Stimulated activated CD8-positive, alpha-beta memory T cell treated with anti-CD3 and anti-CD28 coated beads, Interleukin-12 subunit alpha, Interleukin-12 subunit beta, amount 100 ng/mL, for 4 hours (primary cell): ENCODE measurements at places on chromosomes 6 and 20.

GRCh38 chr6:82277686-82278085, 30.1 kb upstream of the IBTK start:
- DNase-seq: no peak

DNA sequence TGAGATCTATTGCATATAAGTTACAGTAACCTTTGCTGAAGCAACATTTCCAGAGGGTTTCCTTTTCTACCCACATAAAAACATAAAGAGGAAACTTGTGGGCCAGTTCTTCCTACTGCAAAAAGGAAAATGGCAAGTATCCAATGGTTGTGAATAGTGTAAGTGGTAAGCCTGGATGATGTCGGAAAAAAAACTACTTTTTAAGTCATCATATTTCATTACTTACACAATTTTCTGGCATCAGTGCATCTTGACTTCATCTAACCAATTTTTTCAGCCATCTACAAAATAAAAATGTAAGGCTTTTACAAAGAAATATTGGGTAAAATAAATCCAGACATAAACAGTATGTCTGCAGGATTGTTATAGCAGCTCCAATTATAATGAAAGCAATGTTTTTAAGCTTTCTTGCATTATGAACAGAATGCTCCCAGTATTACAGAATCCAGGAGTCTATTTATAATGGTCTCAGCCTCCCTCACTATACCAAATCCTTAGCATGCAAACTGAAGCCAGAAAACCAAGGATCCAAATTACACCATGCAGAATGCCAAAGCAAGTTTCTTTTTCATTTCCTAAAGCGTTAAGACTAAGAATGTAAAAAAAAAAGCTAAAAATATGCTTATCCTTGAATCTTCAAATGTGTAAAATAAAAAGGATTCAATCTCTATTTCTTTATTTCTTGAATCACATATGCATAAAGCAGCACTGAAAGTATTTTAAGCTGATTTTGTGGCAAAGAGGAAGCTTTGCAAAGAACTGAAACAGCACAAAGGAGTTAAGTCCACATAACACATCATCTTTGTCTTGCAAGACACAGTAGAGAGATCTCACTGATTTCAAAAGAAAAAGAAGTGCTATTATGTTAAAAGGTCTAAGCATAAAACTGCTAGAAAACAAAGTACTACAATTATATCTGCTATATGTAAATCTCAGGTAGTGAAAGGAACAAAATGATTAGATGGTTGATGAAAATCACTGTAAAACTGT, 126.8 kb upstream of the HMGCLL1 start:
- DNase-seq: no peak

DNA sequence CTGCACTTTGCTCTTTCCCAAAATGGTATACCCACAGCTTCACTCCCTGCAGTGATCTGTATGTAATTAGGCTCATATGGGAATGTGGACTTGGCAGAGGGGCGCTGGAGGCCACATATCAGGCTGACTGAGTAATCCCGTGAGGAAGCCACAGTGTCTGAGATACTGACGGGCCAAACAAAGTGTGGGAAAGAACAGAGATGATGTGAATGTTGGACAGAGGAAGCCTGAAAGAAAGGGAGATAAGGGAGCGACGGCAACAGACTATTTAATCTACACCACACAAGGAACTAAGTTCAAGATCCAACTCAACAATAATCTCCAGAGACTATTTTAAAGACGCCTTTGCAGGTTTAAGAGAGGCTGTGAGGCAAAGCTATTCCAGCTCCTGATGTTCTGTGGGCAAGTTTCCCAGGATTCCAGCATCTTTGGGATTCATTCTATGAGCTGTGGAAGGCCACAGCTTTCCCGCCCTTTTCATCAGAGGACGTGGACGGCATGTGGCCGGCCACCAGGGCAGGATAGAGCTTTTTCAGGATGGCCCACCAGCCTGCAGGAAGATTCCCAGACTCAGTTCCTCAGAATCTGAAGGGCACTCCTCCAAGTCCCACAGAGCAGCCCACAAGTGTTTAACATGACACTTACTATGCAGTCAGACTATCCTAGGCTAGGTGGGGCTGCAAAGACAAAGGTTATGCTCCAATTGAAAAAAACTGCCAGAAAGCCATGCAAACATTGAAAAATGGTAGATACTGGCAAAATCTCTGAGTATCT, 237.5 kb downstream of the ATXN1 start:
- DNase-seq: no peak

DNA sequence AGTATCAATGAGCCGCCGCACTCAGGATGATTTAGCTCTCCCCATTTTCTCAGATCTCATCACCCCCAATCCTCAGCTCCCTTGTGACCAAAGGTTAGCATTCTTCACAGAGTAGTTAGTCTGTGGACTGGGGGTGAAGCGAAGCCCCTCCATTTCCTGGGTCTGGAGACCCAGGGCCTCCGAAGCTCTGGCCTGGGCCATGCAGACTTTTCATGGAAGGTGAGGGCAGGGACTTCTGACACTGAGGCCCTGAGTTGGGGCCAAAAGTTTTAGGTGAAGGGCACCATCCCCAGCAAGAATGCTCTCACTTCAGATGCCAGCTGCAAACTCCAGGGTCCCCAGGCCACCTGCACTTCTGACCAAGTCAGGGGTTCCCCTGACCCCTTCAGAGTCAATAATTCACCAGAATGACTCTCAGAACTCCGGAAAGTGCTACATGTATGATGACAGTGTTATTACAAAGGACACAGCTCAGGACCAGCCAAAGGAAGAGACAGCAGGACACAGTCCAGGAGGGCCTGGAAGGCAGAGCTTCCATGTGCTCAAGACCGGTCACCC, 65.7 kb upstream of the DUSP22 start:
- DNase-seq: no peak

DNA sequence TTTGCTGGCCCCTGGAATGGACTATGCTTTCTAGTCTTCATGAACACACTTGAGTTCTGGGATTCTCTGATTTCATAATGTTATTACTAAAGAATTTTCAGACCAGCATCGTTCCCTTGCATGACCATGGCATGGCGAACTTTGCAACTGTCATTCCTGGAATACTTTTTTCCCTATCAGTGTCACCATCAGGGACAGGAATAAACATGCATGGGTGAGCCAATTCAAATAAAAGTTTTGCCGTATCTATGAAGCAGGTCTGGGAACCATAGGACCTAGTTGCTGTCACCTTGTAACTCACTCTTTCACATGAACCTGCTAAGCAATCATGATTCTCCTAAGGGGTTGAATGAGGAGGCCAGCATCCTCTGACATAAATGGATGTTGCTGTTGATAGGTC, 68.2 kb upstream of the AGPAT4 start:
- DNase-seq: no peak

DNA sequence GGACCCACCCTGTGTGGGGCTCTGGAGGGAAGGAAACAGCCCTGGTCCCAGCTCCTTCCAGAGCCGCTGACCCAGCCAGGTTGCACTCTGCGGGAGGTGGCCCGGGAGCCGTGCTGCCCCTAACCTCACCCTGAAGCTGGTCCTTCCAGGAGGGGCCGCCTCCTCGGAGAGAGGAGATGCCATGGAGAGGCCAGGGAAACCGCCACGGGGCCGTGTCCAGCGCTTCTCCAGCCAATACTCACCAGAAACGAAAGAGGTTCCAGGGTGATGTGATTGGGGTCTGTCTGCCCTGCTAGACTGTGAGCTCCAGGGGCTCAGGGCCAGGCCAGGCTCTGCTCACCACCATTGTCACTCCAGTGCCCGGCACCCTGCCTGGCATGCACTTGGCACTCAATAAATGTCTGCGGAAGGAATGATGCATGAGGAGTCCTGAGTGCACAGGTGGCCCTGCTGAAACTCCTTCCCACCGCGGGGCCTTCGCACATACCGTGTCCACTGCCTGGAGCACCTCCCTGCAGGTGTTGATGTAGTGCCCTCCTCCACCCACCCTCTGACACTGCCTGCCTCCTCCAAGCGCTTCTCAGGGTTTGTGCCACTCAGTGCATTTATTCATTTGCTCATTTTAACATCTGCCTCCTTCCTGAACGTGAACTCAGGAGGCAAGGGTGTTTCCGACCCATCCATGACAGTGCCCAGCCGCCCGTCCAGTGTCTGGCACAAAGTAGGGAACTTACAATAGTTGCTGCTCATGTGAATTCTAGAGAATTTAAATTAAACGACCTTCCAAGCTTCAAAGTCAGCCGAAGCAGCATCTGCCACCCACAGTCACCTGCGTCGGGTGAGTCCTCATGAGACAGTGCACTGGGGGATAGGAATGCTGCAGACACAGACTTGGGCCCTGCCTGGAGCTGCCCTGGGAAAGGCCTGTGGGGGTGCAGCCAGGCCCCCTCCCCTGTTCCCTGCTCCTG, 30.3 kb downstream of the RBM38 start:
- no peak for DNase-seq

DNA sequence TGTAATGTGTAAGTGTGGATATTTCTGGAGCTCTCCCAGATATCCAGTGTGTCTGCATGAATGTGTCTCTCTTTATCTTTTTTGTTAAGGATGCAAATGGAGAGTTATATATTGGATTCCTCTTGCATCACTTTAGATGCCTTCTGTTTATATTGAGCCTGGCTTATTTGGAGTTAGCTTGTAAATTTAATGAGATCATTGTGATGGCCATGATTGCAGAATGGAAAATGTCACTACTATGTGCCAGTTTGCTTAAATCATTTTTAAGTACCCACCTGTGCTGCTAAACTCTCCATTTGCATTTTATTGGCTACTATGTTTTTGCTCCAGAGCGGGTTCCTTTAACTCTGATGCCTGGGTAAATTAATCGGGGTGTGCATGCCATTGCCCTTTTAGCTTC, 334.8 kb downstream of the UTRN start:
- DNase-seq: no peak

GRCh38 chr6:105785066-105785811, 300.9 kb upstream of the PRDM1 start:
- DNase-seq: no peak

GRCh38 chr6:30615219-30615957, 1.7 kb downstream of the PPP1R10 start:
- DNase-seq: no peak

GRCh38 chr20:17138237-17138636, 88.6 kb upstream of the PCSK2 start:
- DNase-seq: no peak

- no peak for DNase-seq
Observed at GRCh38 chr20:35702824-35703695, 3.9 kb downstream of the ROMO1 start.

GRCh38 chr20:64116541-64117431, 9.4 kb upstream of the NPBWR2 start:
- DNase-seq: no peak

- no peak for DNase-seq
Observed at GRCh38 chr20:3105256-3106137, 21.0 kb upstream of the AVP start.

- no peak for DNase-seq
Observed at GRCh38 chr6:9007027-9007426, 571.7 kb upstream of the SLC35B3 start.

- DNase-seq: no peak
Observed at GRCh38 chr6:154071711-154072110, 32.7 kb downstream of the OPRM1 start.

DNA sequence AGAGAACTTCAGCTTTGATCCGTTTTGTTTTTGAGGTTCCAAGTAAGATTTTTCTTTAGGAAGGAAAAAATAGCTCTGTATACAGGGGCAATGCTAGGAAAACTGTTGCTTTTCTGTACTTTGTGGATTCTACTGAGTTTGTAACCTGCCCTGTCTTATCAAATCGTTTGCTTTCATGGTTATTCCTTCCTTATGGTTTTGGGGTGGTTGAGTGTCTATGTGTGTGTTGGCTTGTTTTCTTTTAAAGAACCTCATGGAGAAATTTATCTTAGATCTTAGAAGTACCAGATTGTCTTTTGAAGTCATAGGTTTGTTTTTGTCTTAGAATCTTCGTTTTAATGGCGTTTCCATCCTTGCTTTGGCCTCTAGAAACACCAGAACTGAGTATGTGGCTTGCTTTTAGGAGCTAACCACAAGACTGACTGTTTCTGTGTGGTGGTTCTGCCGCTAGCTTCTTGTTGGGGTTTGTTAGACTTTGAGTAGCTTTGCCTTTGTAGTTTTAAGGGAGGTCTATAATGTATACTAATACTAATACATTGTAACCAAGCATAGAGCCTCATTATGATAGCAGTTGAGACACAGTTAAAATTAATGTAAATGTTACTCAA, 86.8 kb downstream of the RPP40 start:
- no peak for DNase-seq

- no peak for DNase-seq
Observed at GRCh38 chr6:109165392-109165974, 70.2 kb downstream of the CEP57L1 start.

DNA sequence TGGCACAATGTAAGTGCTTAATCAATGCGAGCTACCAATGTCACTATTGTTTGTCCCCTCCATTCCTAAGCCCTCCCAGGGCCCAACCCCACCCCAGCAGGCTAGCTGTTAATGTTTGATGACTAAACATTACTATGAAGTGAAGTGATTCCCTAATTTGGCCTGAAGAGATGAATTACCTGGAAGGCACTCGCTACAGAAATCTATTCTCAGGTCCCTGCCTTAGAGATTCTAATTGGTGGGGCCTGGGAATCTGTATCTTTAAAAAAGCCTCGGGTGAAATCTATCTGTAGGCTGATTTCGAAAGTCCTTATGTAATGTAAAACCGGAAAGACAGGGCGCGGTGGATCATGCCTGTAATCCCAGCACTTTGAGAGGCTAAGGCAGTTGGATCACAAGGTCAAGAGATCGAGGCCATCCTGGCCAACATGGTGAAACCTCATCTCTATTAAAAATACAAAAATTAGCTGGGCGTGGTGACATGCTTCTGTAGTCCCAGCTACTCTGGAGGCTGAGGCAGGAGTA, 16.9 kb upstream of the SNAI1 start:
- no peak for DNase-seq

DNA sequence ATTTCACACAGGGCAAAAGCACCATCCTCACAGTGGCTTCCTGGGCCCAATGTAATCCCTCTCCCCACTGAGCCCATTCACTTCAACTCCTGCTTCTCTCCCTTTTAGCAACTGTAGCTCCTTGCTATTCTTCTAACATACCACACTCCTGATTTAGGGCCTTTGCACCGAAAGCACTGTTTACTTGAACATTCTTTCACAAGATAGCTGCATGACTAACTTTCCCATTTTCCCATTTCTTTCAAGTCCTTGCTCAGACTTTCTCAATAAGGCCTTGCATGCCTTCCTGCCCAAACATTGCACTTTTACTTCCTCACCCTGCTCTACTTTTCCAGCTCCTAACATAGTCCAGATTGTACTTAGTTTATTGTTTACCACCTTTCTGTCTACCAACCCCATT, 73.0 kb downstream of the SHPRH start:
- no peak for DNase-seq

- DNase-seq: no peak
Observed at GRCh38 chr6:124027392-124027791, 223.7 kb downstream of the NKAIN2 start.

DNA sequence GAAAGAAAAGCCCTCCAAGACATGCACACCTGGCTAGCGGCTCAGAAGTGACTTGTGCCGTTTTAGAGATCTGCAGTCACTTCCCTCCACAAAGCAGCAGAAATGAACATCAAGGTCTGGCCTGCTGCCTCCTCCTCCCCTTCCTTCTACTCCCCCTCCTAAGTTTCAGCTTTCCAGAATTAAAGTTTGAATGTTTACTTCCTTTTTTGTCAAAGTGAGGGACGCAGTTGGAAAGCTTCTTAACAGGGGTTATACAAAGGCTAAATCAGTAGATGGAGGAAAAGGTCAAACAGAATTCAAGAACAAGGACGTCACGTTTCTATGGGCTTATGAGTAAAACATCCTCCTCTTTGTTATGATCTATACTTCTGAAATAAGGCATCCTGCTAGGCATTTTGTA, 227.7 kb downstream of the SLC35F1 start:
- DNase-seq: no peak
